ENCODE measurements at places on chromosomes 5 and 9.

GRCh38 chr5:132867046-132867451 is 607 bp downstream of the UQCRQ start:
- no peak for DNase-seq

GRCh38 chr9:13688223-13688989 is 408.9 kb upstream of the MPDZ start:
- no peak for DNase-seq

DNA sequence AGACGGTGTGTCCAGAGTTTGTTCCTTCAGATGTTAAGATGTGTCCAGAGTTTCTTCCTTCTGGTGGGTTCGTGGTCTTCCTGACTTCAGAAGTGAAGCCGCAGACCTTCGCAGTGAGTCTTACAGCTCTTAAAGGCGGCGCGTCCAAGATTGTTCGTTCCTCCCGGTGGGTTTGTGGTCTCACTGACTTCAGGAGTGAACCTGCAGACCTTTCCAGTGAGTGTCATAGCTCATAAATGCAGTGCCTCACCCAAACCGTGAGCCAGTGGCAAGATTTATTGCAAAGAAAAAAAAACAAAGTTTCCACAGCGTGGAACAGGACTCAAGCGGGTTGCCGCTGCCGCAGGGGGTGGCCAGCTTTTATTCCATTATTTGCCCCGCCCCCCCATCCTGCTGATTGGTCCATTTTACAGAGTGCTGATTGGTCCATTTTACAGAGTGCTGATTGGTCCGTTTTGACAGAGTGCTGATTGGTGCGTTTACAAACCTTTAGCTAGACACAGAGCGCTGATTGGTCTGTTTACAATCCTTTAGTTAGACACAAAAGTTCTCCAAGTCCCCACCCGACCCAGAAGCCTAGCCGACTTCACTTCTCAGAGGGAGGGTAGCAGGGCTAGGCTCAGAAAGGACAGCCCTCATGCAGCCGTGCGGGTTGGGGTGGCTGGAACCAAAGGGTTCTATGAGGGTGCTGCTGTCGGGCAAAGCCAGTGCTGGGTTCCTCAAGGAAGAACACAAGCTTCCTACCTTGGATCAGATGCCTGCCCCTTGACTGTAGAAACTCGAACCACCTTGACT is 9.1 kb upstream of the RNF130 start:
- no peak for DNase-seq

- peak; percentile 3 for DNase-seq
Measured at GRCh38 chr5:115875447-115875846, 33.7 kb downstream of the AP3S1 start.

GRCh38 chr5:58149345-58149744 is 310.5 kb downstream of the PLK2 start:
- no peak for DNase-seq

DNA sequence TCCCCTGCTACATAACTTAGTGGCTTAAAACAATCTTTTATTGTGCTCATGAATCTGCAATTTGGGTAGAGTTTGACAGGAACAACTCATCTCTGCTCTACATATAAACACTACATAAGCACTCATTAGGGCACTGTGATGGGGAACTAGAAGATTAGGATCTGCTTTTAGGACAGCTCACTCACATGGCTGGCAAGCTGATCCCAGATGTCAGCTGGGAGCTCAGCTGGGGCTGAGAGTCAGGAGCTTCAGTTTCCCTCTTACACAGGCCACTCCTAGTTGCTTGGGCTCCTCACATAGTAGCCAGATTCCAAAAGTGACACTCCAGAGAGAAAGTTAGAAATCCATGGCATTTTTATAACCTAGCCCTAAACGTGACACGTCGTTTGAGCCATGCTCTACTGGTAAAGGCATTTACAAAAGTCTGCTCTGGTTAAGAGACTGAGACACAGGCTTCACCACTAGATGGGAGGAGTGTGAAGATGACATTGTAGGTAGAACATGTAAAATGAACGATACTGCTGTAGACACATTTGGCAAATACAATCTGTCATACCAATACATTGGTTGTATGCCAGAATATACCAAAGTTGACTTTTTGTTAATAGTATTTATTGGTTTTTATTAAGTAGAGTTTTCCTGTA is 23.6 kb downstream of the SCAI start:
- no peak for DNase-seq

- DNase-seq, result no peak
Measured at GRCh38 chr5:135360278-135361274, 38.5 kb downstream of the MACROH2A1 start.

DNA sequence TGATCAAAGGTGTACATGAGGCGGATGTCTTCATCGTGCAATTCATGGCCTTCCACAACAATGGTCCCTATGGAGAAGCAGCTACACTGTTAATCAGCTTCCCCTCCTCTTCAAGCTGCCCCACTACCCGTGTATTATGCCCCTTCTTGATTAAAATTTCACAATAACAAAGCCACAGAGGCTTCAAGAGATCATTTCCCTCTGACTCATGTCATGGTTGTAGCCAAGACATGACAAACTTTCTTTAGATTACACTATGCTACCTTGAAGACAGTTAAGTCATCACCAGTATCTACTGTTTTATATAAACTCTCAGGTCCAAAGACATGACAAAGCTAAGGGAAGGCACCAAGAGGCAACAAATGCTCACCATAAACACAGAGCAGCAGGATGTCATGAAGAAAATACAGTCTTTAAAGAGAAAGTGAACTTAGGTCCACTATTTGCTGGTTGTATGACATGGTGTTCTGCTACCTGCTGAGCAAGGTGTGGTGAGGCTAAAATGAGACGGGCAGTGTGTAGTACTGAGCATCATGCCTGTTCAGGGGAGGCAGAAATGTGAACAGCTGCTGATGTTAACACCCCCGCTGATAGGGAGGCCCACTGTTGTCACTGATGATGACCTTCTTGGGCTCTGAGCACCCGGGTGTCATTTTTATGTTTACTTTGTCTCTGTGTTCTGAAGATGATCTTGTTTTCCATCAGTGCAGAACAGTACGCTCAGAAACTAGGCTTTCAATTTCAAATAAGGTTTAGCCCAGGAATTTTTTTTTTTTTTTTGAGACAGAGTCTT is 48.3 kb downstream of the IARS1 start:
- no peak for DNase-seq

DNA sequence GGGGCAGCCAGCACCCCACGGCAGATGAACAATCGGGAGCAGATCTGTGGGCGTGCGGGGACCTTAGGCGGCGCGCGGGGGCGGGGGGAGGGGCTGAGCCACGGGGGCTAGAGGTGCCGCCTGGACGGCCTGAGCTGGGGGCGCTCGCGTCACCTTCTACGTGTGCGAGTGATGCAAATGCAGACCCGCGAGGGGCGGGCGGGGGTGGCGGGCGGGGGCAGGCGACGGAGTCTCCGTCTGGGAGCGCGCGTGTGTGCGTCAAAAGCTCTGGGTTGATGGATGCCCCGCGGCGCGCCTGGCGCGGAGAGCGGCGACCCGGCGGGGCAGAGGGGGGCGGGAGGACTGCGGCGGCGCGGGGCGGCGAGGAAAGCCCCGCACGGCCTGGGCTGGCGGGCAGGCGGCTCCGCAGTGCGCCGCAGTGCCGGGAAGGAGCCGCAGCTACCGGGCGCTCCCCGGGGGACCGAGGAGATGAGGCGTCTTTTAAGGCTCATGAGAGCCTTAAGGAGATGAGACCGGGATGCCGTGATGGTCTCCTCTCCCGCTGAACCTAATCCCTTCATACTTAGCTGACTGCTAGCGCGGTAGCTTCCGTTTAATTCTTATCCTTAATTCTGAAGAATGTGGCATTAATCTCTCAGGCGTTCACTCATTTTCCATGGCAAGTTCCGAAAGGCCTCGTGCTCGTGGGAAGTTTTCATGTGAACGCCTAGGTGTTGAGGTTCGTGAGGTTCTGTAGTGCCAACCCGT is 1.5 kb downstream of the SV2C start:
- no peak for DNase-seq

- DNase-seq, result no peak
Measured at GRCh38 chr5:90169078-90169477, 240.5 kb downstream of the CETN3 start.

GRCh38 chr5:10685115-10685521 is 75.9 kb downstream of the DAP start:
- no peak for DNase-seq

DNA sequence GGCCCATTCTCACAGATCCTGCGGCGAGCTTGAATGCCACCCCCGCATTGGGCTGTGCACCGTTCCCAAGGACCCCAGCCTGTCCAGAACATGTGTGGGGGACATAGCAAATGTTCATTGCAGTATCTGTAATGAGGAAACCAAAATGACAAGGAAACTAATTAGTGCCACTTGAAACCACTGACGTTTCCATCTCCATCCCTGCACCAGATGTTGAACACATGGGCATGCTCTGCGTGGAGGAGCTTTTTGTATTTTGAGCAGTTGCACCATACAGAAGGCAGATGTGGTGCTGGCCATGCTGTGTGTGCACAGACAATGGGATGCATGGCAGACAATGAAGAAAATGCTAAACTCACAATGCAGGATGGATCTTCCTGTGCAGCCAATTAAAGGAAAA is 437.7 kb downstream of the SEMA5A start:
- DNase-seq, result no peak

DNA sequence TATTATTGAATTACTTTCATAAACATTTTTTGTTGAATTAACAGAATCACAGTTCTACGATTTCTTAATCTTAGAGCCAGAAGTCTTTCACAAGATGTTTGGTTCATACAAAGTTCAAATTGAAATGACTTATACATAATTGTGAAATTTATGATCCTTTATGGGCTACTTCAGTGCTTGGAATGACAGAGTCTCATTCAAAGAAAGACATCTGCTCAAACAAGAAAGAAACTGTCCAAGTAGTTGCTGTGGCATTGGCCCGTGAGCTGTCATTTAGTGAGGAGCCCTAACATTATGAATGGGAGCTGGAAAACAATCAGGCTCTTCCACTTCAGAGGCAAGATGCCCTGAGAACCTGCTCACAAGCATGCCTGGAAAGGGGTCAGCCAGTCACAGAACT is 63.4 kb downstream of the AUH start:
- DNase-seq, result no peak

DNA sequence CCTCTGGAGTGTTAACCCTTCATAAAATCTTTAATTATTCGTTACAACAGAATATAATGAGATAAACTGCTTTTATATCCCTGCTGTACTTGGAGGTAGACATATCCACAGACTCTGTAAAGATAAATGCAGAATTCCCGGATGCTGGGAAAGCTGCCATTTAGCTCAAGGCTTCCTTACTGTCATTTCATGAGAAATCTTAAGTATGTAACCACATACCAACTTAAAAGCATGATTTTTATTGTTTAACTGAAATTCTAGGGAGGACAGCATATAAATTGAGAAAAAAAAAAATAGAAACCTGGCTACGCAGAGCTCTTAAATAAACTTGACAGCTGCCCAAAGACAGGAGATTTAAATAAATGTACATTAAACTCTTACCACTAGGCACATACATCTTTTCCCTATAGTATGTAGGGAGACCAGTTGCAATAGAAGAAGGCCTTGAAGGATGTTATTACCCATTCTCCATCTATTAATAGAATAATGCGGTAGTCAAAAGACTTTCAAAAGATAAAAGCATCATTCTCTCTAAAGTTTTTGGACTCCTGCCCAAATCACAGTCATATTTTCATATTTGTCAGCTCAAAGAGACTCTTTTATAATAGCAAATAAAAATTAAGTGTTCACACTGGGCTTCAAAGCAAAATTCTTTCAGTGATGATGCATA is 373.8 kb downstream of the NDUFS4 start:
- DNase-seq, result no peak

- no peak for DNase-seq
Measured at GRCh38 chr5:150489360-150490295, 18.3 kb upstream of the NDST1 start.

- DNase-seq, result no peak
Measured at GRCh38 chr5:106545325-106545724, 1125.4 kb downstream of the EFNA5 start.

DNA sequence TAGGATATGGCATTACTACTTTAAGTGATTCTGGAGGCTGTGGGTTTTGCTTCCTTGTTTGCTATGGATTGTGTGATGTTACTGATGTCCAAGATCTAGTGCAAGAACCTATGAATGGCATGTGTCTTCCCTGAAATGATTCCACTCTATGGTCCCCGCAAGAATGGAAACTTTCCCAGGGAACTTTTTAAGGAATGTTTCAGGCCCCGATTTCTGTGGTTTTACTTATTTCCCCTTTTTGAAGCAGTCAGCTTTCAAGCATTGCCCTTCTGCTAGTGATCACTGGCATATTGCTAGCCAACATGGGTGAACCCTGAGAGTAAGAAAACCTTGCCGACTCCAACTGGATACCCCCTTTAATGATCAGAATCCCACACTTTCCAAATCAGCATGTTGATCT is 26.6 kb upstream of the CD180 start:
- DNase-seq, result no peak

GRCh38 chr9:135773530-135774238 is 71.7 kb downstream of the KCNT1 start:
- DNase-seq, result no peak

DNA sequence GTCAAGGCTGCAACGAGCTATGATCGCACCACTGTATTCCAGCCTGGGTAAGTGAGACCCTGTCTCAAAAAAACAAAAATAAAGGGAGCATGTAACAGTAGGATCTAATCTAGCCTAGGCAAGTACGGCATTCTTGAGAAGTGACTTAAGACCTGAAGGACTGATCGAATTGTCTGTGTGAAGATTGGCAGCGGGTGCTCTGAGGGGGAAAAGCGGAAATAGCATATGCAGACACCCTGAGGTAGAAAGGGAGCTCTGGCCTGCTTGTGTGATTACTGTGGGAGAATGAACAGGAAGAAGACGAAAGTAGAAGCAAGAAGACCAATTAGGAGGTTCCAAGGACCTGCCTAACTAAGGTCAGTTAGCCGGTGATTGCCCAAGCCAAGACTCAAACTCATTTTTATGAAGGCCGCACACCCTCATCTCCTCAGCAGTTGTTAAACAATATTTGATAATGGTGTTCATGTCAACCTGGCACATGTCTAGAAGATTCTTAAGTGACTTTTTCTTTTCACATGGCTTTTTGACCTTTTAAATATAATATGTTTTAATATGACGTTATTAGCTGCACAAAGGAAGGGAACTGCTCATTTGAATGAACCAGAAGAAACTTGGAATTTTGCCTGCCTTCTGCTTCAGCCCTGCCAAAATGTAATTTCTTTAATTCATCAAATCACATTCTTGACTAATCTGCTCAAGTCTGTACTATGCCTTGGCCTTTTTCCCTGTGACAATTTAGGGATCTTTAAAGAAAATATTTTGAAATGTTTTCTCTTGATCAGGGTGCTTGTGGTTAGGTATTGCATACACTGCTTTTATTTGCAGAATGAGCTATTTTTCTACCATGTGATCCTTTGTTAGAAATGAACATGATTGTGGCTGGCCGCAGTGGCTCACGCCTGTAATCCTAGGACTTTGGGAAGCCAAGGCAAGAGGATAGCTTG is 289.2 kb upstream of the DMRT1 start:
- DNase-seq, result no peak

DNA sequence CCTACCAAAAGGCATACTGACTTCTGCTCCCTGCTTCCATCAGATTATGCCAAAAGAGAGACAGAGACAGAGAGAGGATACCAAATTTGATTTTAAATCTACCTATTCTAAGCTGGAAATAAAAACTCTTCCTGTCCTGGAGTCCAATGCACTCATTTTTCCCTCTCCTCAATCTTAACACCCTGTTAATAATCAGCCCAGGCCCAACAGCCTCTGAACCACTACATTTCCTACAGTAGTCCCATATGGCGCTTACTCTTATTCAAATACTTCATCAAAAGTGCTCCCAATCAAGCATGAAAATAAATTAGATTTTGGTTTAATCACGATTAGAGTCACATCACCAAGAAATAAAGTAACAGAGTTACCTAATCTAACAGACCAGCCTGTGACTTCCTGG is 152.3 kb downstream of the TSSK1B start:
- no peak for DNase-seq
